ENCODE measurements at places on chromosomes 4 and X.

- no peak for DNase-seq
These were observed 158.6 kb upstream of the ADGRL3 start for GRCh38 chr4:61041527-61041926.

GRCh38 chr4:71907071-71907470, 123.2 kb upstream of the GC start:
- DNase-seq = no peak

- no peak for DNase-seq
These were observed 37.5 kb downstream of the PNPLA4 start for GRCh38 chrX:7889680-7890079.

GRCh38 chrX:79366873-79367749, at the start of gene ITM2A:
Gene ITM2A (minus strand): TSS chrX:79367334. CDS start chrX:79367215, 119 bp downstream.
- DNase-seq = peak; percentile 39

GRCh38 chr4:33543941-33544450, 2700.3 kb downstream of the ARAP2 start:
- DNase-seq = no peak

- no peak for DNase-seq
These were observed 169.7 kb downstream of the COL4A6 start for GRCh38 chrX:108268434-108269080.

- DNase-seq = no peak
These were observed 315.4 kb upstream of the GRIA3 start for GRCh38 chrX:122868631-122869030.

- DNase-seq = no peak
These were observed 923.6 kb upstream of the TENM3 start for GRCh38 chr4:181319629-181320028.

DNA sequence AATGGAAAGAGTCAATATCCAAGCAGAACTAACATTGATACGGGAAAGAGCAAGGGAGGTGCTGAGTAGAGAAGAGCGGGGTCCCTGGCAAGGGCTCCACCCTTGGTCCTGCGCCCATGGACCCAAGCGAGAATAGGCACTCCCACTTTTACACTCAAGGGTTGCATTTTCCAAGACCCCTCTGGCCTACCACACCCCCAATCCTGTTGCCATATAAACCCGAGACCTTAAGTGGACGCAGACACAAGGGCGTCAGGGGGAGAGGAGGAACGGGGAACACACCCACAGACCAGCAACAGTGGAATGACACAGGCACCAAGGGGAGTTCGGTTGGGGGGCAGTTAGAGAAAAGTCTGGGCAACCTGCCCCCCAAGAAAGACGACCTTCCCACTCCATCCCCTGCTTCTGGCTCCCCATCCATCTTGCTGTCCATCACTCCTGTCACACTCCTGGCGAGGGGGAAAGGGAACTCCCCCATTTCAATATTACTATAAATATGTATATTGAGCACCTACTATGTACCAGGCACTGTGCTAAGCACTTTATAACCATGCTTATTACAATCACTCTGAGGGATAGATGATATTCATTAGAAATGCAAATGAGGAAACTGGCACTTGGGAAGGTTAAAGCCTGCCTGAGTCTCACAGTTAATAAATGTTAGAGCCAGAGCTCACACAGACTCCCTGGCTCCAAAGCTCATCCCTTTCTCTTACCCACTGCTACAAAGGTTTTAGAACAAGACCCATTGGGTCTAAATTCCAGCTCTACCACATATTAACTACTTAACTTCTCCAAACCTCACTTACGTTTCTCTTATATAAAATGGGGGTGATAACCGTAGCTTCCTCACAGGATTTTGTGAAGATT, 51.7 kb downstream of the SCD5 start:
- no peak for DNase-seq

DNA sequence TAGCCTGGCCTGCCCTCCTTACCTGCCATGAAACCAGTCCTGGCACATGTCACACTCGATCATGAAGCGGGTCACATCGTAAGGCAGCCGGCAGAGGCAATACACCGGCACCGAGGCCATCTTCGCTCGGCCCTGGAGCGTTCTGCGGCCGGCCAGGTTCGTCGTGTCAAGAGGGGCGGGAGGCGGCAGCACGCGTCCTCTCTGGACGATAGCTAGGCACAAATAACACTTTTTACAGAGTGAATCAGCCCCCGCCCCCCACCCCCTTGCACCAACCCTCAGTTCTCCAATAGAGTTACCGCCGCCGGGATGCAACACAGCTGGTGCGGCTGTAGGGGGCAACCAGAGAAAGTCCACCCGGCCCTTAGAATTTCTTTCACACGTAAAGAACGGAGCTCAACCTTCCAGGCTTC, 1.7 kb downstream of the PHF8 start:
- DNase-seq = peak; percentile 24

DNA sequence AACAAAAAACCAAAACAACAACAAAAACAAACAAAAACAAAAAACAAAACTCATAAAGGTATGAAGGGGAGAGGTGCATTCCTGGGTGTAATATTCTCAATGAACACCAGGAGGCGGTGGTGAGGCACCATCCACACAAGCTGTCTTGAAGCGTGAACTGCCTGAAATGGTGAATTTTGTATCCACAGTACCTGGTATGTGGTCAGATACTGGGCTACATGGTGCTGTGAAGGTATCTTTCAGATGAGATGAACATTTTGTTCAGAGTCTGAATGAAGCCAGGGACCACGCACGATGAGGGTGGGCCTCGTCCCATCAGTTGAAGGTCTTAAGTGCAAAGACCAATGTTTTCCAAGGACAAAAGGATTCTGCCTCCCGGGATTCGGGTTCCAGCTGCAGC, 58.5 kb downstream of the ASMT start:
- DNase-seq = no peak

GRCh38 chr4:170827562-170828274, 738.0 kb upstream of the AADAT start:
- DNase-seq = no peak

DNA sequence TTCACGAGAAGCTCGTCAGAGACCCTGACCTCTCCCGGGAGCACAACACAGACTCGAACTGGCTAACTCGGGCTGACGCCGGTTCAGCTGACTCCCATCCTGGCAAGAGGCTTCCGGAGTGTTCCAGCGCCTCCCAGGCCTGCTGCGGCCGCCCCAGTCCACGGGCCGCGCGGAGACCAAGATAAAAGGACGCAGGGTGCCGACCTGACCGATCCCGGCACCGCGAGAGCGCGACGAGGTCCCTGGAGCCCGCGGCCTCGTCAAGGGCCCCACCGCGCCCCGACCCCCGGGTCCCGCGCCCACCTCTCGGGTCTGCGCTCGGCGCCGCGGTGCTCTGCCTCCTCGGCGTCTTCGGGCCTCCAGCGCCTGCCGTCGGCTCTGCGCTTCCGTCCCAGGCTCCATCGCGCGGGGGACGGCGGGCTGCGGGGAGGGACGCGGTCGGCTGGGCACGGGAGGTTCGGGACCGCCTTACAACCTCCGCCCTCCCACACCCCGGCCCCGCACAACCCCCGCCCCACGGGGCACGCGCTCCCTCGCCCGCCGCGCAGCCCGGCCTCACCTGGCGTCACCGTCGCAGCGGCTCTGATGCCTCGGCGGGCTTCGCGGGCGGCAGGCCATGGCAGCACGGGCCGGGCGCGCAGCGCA, 426 bp downstream of the SLBP start:
- peak; percentile 56 for DNase-seq

- DNase-seq = no peak
These were observed 107.7 kb upstream of the TLR2 start for GRCh38 chr4:153576443-153576774.

DNA sequence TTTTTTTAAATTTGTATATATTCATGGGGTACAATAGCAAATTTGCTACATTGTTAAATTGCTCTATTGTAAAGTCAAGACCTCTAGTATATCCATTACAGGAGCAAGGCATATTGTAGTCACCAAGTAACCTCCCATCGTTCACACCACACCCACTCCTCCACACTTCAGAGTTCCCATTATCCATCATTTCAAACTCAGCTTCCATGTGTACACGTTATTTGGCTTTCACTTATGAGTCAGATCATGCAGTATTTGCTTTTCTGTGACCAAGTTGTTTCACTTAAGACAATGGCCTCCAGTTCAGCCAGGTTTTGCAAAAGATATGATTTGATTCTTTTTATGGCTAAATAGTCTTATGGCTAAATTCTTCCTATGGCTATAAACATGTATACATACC, 2614.2 kb downstream of the PCDH7 start:
- no peak for DNase-seq

DNA sequence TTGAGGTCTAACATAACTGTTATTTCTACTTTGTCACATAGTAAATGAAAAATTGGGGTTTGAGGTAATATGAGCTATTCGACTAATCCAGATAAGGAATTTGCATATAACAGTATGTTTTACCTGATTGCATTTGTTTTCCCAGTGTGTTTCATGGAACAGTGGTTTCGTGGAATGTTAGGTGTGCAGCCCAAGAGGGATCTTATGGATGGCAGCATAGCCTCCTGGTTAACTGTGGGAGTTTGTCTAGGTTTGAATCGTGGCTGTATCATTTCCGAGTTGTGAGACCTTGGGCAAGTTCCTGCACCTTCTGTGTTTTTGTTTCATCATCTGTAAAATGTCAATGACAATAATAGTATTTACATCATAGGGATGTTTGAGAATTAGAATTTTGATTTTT, 7.9 kb downstream of the BMPR1B start:
- DNase-seq = no peak

DNA sequence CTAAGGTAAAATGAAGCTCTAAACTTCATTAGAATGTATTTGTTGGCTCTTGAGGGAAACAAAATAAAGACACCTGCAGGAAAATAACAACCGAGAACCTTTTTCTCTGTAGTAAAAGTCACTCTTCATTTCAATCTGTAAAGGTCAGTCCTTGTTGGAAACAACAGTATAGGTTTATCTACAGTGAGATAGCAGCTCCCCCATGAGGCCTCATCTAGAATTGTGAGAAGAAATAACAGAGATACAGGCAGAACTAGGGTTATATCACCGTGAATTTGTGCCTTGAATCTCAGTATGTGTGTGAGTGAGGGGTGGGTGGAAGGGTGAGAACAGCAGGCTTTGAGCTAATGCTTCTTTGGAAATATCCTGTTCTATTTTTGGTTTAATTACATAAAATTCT, 107.8 kb upstream of the FMR1 start:
- peak; percentile 77 for DNase-seq

GRCh38 chr4:143883529-143883928, 21.8 kb downstream of the GYPE start:
- no peak for DNase-seq

GRCh38 chrX:101602077-101602476, 15.7 kb downstream of the ARMCX6 start:
- DNase-seq = no peak

GRCh38 chrX:133609166-133609565, 193.9 kb upstream of the GPC4 start:
- no peak for DNase-seq

All from brain (organoid and tissue), 16 donors.